ENCODE measurements at places on chromosomes 1 and 21.

- no peak for DNase-seq
Observed at GRCh38 chr1:189597083-189597482, 880.6 kb downstream of the BRINP3 start.

GRCh38 chr1:45846931-45847330, 43.5 kb downstream of the MAST2 start:
- DNase-seq = peak; percentile 70

GRCh38 chr1:198486903-198487302, 53.6 kb downstream of the ATP6V1G3 start:
- DNase-seq = no peak

GRCh38 chr1:28466226-28466778, 39.5 kb upstream of the RCC1 start:
- DNase-seq = no peak

- DNase-seq = peak; percentile 65
Observed at GRCh38 chr1:216462066-216462775, 39.0 kb upstream of the USH2A start.

DNA sequence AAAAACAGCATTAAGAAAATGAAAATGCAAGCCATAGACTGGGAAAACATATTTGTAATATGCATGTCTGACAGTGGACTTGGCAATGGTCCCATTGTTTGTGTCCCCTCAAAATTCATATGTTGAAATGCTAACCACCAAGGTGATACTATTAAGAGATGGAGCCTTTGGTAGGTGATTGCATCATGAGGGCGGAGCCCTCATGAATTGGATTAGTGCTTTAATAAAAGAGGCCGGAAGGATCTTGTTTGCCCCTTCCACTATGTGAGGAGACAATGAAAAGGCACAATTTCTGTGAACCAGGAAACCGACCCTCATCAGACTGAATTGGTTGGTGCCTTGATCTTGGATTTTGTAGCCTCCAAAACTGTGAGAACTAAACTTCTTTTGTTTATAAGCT, 232.3 kb downstream of the GPR52 start:
- DNase-seq = no peak

GRCh38 chr1:183702087-183702812, 49.1 kb upstream of the APOBEC4 start:
- peak; percentile 77 for DNase-seq

DNA sequence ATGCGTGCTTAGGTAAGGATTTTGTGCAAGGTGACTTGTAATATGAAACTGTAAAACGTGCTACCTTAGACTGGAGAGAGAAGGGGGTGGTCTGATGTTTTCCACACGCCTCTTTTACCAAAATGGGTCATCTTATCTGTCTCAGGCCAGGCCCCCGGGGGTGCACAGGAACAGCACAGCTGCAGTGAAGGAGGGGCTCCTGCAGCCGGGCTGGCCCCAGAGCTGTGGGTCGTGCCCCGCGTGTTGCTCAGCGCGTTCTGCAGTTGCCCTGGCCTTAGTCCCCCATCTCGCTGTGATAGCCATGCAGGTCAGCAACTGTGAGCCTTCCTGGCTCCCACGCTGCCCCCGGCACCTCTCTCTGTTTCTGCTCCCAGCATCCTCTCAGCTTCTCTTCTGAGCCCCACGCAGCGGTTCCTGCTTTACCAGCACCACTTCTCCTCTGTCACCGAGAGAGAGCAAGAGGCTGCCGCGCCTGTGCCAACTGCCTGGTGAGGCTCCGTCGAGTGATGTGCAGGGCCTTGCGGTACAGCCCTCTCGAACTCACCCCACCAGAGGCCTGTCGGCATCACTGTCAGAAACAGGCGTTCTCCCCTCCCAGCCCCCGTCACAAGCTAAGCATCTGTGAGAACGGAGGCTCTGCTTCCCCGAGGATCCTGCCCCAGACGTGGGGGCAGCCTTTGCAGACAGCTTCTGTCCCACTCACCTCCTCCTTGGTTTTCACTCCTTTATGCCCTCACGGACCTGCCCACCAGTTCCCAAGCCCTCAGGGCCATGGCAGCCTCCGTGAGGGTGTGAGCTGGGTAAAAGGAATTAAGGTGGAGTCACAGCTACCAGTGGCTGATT, 73.3 kb downstream of the ADARB1 start:
- no peak for DNase-seq

GRCh38 chr1:22001409-22001808, at the start of gene CELA3A:
Gene CELA3A, plus strand, starts transcription at chr1:22001657. Its CDS starts 18 bp downstream, at chr1:22001675.
- DNase-seq = no peak

DNA sequence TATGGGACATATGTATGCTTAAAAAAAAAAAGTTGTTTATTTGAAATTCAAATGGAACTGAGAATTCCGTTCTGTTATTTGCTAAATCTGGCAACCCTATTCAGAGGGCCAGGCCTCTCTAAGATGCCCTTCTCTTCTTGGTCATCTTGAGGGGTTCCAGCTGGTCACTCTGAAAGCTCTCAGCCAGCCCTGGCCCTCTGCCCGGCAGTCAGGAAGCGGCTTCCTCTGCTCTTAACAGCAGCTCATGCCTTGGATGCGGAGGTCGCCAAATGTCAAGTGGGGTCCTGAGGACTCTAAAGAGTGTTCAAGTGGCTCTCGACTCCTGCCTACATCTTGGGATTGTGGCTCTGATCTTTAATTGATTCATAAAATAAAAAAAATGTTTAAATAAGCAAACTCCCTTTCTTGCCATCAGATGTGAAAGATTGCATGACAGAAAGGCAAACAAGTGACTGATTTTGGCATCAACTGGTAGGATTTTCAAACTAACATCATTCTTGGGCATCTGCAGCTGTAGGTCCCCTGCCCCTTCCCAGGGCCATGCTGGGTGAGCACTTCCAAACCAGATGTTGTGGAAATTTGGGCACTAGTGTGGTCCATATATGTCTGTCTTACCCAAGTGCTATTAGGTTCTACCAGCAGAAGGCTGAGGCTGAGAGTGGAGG, 130.8 kb downstream of the PRDM2 start:
- no peak for DNase-seq

- DNase-seq = peak; percentile 44
Observed at GRCh38 chr1:31421371-31422040, 8.5 kb downstream of the SERINC2 start.

DNA sequence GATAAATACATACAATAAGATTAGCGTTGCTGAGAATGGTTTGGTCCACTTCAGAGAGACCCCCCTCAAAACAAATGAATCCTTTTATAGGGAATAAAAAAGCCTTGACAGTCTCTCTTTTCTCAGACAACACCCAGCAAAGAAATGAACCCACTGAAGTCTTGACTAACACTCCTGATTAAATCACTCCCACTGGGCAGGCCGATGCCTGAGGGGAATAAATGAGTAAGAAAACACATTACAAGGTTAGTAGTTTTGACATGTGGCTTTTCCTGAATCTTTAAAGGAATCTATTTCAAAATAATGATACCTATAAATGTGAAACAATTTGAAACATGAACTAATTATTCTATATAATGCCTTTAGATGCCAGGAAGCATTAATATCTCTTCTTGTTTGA, 146.9 kb upstream of the POGK start:
- DNase-seq = no peak

DNA sequence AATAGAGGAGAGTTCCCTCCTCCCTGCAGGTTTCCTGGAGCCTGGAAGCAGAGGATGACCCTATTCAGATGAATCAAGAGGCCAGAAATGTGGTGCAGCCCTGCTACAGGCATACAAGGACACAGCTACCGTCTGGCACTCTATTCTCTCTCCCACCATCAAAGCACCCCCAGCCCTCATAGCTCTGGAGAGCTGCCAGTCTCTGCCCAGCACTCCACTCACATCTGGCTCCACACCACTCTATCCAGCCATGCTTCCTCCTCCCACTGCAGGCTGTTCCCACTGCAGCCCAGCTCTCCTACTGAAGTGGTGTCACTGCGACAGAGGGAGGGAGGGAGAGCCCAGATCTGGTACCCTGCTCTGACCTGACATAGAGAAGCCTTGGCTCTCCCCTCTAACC, 18.4 kb downstream of the SYT2 start:
- no peak for DNase-seq

GRCh38 chr1:63189677-63190076, 132.7 kb upstream of the FOXD3 start:
- peak; percentile 5 for DNase-seq

GRCh38 chr1:14367451-14367850, 231.0 kb upstream of the KAZN start:
- DNase-seq = no peak

GRCh38 chr1:230463760-230464159, 37.6 kb upstream of the PGBD5 start:
- no peak for DNase-seq

GRCh38 chr1:85065550-85065949, 17.2 kb upstream of the MCOLN3 start:
- DNase-seq = no peak

DNA sequence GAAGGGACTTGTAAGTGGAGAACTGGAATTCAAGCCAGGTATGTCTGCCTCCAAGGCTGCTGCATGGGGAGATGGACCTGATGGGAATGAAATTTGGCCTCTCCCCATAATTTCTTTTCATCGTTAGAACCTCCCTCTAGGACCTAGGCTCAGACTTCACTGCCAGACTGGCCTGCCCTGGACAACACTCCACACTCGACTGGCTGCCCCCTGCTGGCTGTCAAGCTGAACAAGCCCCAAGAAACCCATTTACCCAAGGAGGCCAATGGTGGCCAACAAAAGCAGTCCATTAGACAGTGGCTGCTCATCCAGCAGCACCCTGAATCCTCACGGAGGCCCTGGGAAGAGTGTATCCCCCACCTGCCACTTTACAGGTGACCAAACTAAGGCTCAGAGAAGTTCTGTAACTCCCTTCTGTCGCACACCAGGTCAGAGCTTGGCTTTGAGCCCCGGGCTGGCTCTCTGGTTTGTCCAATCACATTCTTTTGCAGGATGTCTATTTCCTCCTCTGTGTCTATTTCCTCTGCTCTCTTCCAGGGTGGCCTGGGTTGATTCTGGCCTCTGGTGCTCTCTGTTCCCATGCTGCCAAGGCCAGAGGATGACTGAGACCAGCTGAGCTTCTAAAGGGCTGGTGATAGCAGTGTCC, 3.8 kb downstream of the RNF186 start:
- peak; percentile 51 for DNase-seq

DNA sequence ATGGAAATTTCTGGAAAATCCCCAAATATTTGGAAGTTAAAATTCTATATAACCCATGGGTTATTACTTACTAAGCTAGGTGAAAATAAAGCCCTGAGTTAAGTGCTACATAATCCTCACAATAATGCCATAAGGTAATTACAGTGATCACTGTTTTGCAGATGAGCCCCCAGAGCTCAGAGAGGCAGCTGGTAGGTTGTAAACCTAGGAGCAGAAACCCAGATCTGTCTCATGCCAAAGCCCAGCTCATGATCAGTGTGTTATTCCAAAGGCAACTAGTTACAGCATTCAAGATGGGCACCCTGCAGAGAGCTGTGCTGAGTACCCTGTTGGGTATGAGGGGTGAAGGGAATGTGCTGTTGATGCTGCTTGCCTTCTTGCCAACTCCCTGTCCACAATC, 10.8 kb upstream of the MYOG start:
- no peak for DNase-seq

DNA sequence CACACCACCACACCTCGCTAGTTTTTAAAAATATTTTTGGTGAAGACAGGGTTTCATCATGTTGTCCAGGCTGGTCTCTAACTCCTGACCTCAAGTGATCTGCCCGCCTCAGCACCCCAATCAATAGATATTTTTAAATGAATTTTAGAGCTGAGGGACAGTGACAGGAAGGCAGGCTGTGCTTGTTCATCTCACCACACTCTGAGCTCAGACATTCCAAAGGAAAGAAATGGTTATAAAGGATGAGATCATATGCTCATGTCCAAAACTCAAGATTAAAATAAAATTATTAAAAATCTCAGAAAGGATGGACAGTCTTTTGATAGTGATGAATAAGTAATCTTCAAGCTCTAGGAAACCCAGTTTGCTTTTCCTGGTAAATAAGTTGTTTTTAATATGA, 40.9 kb downstream of the L1TD1 start:
- DNase-seq = peak; percentile 28

DNA sequence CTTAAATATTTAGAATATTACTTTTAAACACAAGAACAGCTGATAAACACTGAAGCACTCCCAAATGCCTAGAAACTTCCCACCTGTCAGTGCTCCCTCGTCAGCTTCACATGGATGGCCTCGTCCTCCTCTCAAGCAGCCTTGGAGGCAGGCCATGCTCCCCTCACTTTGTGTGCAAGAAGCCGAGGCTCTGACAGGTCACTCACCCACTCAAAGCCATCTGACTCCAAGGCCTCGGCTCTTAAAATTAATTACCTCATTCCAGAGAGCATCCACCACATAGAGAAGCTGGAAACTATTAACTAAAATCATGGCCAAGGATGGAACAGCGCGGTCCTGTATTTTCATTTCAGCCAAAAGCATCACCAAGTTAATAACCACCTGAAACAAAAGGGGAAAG, 17.8 kb downstream of the LBR start:
- DNase-seq = no peak

DNA sequence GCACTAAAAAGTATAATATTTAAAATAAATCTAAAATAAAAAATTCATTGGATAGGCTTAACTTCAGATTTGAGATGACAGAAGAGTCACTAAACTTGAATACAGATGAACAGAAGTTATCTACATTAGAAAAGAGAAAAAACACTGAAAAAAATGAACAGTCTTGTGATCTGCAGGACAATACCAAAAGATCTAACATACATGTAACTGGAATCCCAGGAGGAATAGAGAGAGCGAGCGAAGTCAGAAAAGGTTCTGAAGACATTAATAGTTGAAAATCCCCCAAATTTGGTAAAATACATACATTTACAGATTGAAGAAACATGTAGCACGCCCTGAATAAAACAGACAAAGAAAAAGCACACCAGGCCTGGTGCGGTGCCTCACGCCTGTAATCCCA, 21.2 kb downstream of the B3GALNT2 start:
- DNase-seq = no peak

DNA sequence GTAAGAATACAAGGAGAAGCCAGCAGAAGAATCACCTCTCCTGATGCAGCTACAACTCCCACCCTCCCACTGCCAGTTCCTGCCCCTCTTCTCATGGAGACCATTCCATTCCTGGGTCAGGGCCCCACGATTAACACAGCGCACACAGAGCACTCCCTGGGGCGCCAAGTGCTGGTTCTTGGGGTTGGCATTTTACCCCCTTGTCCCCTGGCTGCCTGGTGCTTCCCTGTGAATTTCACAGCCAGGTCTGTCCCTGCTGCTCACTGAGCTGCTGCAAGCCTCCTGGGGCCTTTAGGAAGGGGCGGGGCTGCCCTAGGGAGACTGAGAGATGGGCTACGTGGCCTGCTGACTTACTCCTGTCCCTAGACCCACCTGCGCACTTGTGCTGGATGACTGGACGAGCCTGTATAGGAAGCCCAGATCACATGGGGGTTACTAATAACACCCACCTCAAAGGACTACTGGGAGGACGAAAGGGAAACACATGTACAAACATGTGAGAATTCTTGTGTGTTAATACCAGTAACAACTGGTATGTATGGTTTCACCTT, 4.8 kb downstream of the ZNF672 start:
- no peak for DNase-seq

GRCh38 chr1:233316473-233316872, 11.1 kb upstream of the MAP3K21 start:
- DNase-seq = no peak

- DNase-seq = peak; percentile 20
Observed at GRCh38 chr1:220326578-220326977, 54.3 kb upstream of the RAB3GAP2 start.

GRCh38 chr1:168243198-168243597, 17.4 kb downstream of the SFT2D2 start:
- no peak for DNase-seq

Measured in ELR (cell line).